ENCODE measurements at places on chromosomes 12 and 14.
A peak's percentile ranks its signal among the peaks of the same experiment; 100 is the strongest.

GRCh38 chr14:106691601-106692291, 1165.4 kb downstream of the TMEM121 start:
- DNase-seq = no peak

DNA sequence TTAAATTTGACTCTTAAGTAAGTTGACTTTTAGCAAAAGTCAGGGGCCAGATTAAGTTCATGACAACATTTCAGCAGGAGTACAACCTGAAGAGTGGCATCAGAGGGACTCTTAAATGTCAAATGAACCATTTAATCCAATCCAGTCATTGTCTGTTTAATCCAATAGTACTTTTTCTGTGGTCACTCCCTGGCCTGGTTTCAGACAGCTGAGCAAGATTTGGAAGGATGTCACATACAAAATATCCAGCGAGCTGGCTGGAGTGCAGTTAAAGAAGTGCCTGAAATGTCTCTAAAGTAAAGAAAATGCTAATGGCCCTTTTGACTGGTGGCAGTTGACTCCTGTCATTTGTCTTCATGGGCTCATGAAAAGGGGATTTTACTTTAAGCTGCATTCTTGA, 1082.1 kb downstream of the AACS start:
- DNase-seq = no peak

DNA sequence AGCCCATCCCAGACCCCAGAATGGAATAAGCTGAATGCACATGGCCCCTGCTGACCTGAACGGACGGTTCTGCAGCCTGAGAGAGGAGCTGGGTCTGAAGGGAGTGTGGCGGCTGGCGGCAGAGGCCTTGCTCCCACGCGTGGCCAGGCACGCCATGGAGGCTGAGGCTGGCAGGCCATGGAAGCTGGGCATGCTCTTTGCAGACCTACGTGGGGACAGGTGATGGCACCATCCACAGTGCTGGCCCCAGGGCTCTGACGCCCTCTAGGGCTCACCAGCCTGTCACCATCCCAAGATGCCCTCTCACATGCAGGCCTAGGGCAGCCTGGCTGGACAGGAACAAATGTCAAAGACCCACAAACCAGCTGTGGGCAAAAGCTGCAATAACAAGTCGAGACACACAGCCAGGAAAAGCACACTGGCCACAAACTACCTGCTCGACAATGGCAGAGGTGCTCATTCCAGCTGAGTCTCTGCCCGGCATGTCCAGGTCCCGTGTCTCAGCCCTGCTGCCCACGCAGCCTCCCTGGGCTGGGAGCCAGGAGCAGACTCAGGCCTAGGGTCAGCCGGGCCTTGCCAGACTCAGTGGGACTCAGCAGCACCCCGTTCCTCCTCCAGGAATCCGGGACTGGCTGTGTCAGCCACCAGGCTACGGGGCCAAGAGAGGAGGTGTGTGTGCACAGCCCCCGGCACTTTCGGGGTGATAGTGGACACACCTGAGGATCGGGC, 19.7 kb downstream of the BTBD6 start:
- no peak for DNase-seq

GRCh38 chr12:100382338-100382737, 25.5 kb downstream of the SLC17A8 start:
- DNase-seq = no peak

- peak; percentile 40 for DNase-seq
These were observed 570 bp upstream of the MRPS35 start for GRCh38 chr12:27709932-27710591.

DNA sequence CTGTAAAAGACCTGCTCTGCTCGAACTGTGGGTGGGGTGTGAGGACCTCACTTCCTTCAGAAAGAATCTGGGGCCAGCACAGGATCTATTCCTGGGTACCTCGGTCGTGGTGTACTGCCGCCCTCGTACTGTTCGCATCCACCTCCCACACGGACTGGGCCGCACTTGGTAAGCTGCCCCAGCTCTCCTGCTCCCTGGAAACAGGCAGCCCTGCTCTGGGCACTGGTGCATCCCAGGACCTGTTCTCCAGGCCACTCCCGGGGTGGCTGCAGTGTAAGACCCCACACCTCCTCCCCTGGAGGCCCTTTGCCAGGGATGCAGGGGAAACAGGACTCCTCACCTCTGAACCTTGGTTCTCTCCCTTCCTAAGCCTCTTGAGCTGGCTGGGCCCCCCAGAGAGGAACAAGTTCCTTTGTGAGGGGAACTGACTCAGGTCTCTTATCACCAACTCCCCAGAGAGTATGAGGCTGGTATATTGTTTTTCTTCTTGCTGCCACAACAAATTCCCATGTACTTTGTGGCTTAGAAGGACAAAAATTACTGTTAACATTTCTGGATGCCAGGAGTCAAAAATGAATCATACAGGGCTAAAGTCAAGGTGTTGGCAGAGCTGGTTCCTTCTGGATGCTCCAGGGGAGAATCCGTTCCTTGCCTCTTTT, 276.5 kb downstream of the NUAK1 start:
- no peak for DNase-seq

- DNase-seq = no peak
These were observed 114.3 kb upstream of the PCED1B start for GRCh38 chr12:46965137-46965536.

GRCh38 chr12:55725556-55725955, 3.3 kb downstream of the CD63 start:
- DNase-seq = no peak

GRCh38 chr14:36519431-36520321, at the start of gene NKX2-1:
TSS of gene NKX2-1 (minus strand) at chr14:36520232. CDS start at chr14:36520129, 103 bp downstream.
- no peak for DNase-seq

GRCh38 chr12:19456176-19456575, 16.9 kb downstream of the AEBP2 start:
- no peak for DNase-seq

GRCh38 chr14:34059925-34060650, 109.2 kb upstream of the EGLN3 start:
- DNase-seq = no peak

DNA sequence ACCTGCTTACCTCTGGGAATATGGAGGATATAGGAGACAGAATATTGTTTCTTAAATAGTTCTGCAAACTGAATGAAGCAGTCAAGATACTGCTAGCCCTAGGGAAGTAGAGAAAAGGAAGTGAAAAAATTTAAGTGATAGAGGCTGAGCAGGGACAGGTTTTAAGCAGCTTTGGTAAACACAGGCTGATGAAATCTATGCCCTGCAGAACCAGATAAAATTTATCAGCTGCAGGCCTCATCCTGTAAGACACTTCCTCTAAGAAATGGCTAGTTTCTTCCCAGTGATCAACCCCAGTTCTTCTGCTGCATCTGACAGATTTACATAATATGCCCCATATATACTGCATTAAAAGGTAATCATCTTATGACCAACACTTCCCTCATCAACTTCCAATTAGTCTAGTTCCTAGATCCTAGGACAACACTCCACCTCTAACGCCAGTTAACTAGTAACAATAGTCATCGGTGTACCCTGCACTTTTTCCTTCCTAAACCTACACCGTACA, 1.3 kb upstream of the ESYT1 start:
- no peak for DNase-seq

All from SK-N-MC (cell line).